ENCODE measurements at places on chromosomes 4 and X. TPM values are rescaled to one million over a fixed set of nuclear protein-coding genes. Genes with fewer than 3 reads are reported as not detected.

BEX2 gene
- 46.4 TPM for total RNA-seq

USP27X gene
- total RNA-seq: 2.7 TPM

MUC7 gene
- not detected for total RNA-seq

ATOH1 gene
- not detected for total RNA-seq

MAGEE1 gene
- 12.4 TPM for total RNA-seq

IL3RA gene
- 0.49 TPM for total RNA-seq

MID2 gene
- total RNA-seq: 15.7 TPM

GLUD2 gene
- total RNA-seq: not detected

MAGEB6B gene
- not detected for total RNA-seq

SMIM10 gene
- not detected for total RNA-seq

RASSF6 gene
- total RNA-seq: 0.25 TPM

SLC39A8 gene
- total RNA-seq: 18.0 TPM

SCML2 gene
- 0.30 TPM for total RNA-seq
